ENCODE measurements at places on chromosomes 12 and 14.

DNA sequence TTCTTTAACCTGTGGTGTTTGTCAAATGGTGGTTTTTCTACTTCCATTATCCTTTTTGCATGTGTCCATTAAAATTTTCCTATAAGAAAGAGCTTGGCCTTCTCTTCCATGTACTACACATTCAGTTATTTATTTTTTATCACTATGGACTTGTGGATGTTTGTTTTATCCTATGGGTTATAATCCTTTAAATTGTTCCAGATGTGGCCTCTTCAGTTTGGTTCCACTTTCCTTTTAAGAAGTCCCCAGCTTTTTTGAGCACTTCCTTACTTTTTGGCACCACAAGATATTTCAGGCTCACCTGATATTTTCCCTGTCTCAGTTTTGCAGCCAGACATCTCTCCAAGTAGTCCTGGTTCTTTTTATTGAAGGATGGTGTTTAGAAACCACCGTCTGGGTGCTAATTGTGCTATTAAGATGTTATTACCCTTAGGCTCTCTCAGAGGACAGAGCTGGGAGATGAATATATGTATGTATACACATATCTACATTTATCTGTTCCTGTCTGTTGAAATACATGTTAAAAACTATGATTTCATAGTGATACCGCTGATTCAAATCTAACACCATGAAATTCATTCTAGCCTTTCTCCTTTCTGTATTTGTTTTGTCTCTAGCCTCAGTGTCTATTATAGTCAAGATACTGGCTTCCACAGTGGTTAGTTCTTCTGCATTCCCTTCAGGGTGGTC, 408.5 kb upstream of the RGS6 start:
- no peak for DNase-seq

- no peak for DNase-seq
Observed at GRCh38 chr12:123900871-123901376, 71.7 kb downstream of the CCDC92 start.

- DNase-seq: no peak
Observed at GRCh38 chr12:76255692-76256091, 92.5 kb downstream of the BBS10 start.

DNA sequence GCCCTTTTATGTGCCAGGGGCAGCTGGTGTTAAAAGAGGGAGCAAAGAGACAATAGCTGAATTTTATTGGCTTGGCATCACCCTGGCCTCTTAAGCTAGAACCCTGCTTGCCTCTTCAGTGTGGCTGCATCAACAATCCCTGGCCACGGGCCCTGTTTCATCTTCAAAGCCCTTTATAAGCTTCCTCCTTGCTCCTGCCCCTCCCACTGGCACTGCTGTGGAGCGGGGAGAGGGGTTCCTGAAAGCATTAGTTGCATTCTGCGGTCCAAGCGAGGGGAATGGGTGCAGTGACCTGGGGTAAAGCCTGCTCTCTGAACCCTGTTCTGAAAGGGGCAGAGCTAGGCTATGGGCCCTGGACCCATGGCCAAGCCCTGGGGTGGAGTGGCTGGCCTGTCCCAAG, 220 bp upstream of the KRT83 start:
- DNase-seq: no peak

GRCh38 chr12:48184549-48184922, 1.1 kb downstream of the CCDC184 start:
- DNase-seq: no peak

GRCh38 chr14:68039593-68039992, 220.0 kb downstream of the RAD51B start:
- DNase-seq: no peak

DNA sequence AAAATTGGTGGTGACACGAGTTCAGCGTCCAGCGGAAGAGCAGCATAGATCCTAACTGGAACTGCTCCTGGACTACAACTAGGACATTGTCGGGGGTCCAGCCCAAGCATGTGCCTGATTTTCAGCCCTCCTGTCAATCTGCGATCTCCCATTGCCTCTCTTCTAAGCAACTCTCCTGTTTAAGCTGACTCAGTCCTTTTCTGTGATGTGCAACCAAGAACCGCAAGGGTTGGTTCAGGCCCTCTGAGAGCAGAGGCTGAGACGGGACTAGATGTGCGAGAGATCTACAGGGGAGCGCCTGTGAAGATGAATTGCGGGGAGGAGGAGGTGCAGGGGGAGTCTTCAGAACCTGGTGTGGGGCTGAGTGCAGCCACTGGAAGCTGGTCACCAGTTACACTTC, 3.7 kb upstream of the PAPLN start:
- DNase-seq: no peak

DNA sequence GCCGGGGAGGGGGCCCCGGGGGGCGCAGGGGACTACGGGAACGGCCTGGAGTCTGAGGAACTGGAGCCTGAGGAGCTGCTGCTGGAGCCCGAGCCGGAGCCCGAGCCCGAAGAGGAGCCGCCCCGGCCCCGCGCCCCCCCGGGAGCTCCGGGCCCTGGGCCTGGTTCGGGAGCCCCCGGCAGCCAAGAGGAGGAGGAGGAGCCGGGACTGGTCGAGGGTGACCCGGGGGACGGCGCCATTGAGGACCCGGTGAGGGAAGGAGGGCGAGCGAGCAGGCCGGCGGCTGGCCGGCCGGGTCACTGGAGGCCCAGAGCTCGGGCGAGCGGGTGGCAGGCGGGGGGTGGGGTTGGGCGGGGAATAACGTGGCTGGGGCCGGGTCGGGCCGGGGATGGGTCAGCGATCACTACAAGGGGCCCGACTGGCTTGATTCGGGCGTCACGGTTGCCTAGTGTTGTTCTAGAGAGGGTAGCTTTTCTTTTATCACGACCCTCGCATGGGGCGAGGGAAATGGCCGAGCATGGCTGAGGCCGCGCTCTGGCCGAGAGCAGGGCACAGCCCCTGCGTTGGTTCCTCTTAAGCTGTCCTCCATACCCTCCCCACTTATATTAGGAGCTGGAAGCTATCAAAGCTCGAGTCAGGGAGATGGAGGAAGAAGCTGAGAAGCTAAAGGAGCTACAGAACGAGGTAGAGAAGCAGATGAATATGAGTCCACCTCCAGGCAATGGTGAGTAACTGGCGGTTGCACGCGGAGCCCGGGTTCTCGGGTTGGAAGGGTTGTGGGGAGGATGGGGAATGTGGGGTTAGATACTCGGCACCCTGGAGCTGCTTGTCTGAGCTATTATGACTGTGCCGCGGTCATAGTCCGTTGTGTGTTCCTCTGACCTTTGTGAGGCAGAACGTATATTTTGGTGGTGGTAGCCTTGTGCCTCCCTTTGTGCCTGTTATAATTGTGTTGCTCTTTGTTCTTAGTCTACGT, 603 bp downstream of the PABPN1 start:
- DNase-seq: no peak

DNA sequence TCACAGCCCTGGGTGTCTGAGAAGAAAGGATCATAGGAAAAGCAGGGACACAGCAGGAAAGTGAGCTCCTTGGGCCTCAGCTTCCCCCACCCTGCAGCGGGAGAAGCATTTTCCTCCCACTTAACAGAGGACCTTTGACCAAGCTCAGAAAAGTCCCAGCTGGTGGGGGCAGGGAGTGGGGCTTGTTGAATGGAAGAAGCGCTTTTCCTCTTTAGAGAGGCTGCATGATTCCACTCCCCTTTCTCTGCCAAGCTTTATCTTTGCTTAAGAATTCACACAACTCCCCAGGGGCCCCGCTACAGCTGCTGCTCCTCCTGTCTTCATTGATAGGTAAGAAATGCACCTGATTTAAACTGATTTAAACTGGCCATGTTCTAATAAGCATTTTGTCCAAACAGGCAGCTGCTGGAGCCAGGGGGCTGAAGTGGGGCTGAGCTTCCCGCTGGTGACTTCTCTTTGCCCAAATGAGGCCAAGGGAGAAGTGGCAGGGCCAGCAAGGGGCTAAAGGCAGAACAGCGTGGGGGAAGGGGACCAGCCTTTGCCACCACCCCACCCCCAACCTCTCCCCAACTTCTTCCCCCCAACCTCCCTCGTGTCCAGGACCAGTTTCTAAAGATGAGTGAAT, 1.7 kb upstream of the PAPLN start:
- DNase-seq: no peak

GRCh38 chr12:19694627-19695026, 255.3 kb downstream of the AEBP2 start:
- DNase-seq: no peak

GRCh38 chr12:24879644-24880043, 69.3 kb downstream of the BCAT1 start:
- DNase-seq: no peak

DNA sequence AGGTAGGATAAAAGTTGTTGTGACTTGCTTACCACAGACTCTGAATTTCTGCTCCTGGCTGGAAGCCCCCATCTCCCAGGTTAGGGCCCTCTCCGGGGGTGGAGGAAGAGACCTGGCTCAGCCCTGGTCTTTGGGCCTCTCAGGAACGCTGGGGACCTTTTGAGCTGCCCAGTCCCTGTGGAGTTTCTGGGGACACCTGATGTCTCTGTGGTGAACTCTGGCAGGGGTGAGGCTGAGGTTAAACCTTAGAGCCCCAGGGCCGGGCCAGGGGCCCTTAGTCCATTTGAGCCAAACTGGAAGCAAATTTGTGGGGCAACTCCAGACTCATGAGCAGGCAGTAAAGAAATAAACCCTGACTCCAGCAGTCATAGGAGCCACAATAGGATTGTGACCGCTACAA, 112.1 kb downstream of the ADGRD1 start:
- DNase-seq: no peak

DNA sequence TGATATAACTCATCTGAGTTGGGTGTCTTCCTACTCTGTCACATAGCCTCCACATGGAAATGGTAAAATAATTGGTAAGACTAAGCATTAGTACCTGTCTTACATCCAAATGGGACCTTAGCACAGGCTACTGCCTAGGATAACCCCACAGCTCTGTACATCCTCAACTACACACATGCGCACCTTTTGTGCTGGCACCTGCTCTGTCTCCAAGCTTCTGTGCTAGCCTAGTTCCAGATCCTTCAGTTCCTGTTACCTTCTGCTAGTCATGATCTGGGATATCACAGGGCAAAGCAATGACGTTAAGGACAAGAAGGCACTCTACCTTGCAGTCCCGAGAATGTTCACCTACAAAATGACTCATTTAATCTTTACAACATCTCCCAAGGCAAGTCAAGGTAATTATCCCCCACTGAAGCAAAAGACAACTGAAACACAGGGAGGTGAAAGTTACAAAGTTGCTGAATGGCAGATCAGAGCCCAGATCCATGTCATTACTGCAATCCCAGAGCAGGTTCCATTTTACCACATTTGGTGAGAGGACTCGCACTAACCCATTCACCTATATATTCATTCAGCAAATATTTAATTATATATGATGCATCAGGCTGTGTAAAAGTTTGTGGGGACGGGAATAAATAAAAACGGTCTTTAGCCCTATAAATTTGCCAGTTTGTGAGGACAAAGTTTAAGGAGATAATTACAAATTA, 61.7 kb downstream of the PPM1H start:
- no peak for DNase-seq

Measured in stimulated activated CD8-positive, alpha-beta memory T cell treated with anti-CD3 and anti-CD28 coated beads, Interleukin-4, amount 100 ng/mL, for 1 hour (primary cell).